ENCODE measurements at places on chromosomes 13 and 19. TPM values are rescaled to one million over a fixed set of nuclear protein-coding genes. Genes with fewer than 3 reads are reported as not detected.

- peak; percentile 20 for DNase-seq
Observed at GRCh38 chr13:100535426-100536135, 53.0 kb downstream of the GGACT start.

- DNase-seq = no peak
Observed at GRCh38 chr13:41460074-41460465, 2.7 kb downstream of the RGCC start.

Gene LPAR6
- 62.6 TPM for total RNA-seq

- DNase-seq = no peak
Observed at GRCh38 chr13:74715718-74716117, 581.5 kb upstream of the KLF12 start.

- DNase-seq = no peak
Observed at GRCh38 chr19:35249848-35250711, 1.3 kb downstream of the LSR start.

DNA sequence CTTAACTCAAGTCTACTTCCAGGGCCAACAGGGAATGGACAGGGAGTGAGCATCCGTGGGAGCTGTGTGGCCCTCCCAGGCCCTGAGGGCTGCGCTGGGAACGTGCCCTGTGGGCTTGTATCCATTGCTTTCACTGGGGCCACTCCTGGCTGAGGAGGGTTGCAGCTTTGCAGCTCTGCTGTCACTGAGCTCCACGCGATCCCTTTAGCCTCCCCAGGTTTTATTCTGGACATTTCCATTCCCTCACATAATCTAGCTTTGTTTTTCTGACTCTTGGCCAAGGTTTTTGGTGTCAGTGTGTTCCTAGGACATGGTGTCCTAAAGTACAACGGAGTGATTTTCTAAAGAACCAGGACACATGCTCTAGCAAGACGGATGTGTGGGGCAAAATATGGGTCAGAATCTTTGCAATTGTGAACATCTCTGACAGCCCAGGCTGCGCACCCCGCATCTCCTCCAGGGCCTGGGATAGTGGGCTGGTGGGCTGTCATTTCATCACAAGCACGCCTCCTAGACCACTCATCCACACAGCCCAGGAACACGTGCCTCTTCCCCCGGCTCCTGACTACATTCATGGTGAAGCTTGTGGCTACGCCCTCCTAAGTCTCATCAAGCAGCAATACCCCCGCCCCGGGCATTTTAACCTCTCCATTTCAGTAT lies 28.0 kb downstream of the GGACT start:
- DNase-seq = no peak

- no peak for DNase-seq
Observed at GRCh38 chr13:111475488-111475887, 155.0 kb downstream of the TEX29 start.

Gene PCP2
- not detected for total RNA-seq

DNA sequence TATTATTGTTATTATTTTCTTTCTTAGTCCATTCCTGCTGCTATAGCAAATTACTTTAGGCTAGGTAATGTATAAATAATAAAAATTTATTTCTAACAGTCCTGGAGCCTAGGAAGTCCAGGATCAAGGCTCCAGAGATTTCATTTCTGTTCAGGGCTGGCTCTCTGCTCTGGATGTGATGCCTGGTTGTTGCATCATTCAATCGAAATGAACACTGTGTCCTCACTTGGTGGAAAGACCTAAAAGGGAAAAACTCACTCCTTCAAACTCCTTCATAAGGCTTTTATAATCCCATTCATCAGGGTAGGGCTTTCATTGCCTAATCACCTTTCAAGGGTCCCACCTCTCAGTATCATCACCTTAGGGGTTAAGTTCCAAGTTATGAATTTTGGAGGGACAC lies 395.0 kb downstream of the EFNB2 start:
- no peak for DNase-seq

DNA sequence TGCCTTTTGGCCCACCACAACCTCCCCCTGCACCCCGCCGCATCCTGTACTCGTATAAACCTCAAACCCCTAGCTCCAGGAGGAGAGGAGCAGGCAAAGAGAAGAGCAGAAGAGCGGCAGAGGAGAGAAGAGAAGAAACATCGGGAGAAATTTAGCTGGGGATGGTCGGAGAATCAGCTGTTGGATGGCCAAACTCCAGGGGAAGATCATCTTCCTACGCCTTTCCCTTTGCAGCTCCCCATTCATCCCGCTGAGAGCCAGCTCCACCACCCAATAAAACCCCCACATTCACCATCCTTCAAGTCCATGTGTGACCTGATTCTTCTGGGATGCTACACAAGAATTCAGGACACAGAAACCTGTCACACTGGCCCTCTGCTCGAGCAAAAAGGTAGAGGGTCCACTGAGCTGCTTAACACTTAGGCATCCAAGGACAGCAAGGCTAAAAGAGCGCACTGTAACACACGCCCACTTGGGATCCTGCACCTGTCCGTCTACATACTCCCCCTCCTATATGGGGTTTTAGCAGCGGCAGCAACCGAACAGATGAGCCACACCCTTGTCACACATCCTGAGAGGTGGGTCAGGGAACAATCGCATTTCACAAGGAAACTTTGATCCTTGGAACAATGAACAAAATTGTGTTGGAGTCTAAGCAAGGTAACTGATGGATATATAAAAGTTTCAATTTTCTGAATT lies 51.6 kb upstream of the MIR17HG start:
- DNase-seq = peak; percentile 30

Gene CLEC11A
- total RNA-seq = 33.9 TPM

DNA sequence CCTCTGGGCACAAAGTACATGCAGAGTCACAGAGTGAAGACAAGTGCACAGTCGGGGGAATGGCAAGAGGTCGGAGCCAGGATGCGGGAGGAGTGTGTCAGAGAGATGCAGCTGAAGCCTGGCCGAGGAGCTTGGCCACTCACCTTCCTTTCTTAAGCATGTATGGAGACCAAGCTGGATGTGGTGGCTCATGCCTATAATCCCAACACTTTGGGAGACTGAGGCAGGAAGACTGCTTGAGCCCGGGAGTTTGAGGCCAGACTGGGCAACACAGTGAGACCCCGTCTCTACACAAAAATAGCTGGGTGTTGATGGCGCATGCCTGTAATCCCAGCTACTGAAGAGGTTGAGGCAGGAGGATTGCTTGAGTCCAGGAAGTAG lies 67.0 kb downstream of the LATS2 start:
- no peak for DNase-seq

Gene NAPA
- total RNA-seq = 170 TPM

- no peak for DNase-seq
Observed at GRCh38 chr13:98923641-98924397, 54.0 kb downstream of the DOCK9 start.

DNA sequence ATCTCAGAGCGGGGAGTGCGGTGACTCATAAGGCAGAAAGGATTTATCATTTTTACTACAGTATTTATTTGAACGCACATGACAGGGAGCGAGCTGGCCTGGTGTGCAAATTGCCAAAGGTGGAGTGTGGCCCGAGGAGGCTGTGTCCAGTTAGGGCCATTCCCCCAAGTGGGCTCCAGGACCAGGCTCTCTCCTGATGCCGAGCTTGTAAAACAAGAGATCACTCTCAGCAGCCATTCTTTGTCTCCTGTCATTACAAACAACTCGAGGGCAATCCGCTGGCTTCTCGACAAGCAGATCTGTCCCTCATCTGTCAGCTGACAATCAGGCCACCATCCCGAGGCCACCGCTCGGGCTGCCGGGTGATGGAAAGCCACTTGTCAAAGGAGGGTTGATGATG lies 418.9 kb downstream of the ZNF536 start:
- no peak for DNase-seq

Gene ATP13A1
- 254 TPM for total RNA-seq

Gene ATP8B3
- total RNA-seq = not detected

GRCh38 chr19:51227326-51227725 lies 2.4 kb downstream of the CD33 start:
- DNase-seq = no peak

DNA sequence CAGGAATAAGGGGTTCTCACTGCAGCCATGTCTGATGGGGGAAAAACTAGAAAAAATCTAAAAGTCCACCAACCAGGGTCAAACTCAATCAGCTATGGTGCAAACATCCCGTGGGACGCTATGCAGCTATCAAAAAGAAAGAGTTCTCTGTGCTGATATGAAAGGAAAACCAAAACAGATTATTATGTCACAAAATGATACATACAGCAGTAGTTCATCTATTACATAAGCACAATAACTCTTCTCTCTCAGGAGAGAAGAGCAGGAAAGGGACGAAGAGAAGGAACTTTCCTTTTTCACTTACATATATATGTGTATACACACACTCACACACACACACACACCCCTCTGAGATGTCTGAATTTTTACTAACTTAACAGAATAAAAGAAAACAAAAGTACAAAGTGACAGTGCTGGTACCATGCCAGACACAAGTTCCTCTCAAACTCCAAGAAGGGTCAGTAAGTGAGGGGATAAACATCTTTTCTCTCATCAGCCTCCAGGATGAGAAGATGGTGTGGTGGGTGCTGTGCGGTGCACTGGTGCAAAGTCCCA lies 2.9 kb upstream of the FKRP start:
- DNase-seq = no peak

Gene SIGLEC10
- total RNA-seq = 1.1 TPM
